ENCODE measurements at places on chromosomes 6 and 20. TPM values are rescaled to one million over a fixed set of nuclear protein-coding genes. Genes with fewer than 3 reads are reported as not detected.

The FOXQ1 gene
- total RNA-seq, result not detected

The DSTN gene
- total RNA-seq, result 221 TPM

The CBFA2T2 gene
- 3.3 TPM for total RNA-seq

The CRIP3 gene
- total RNA-seq, result not detected

The CEP57L1 gene
- 21.9 TPM for total RNA-seq

The GINS1 gene
- total RNA-seq, result 6.6 TPM

The LY6G6C gene
- total RNA-seq, result not detected

The SRC gene
- total RNA-seq, result 6.7 TPM

The HAO1 gene
- total RNA-seq, result not detected

The POLR1C gene
- 72.6 TPM for total RNA-seq

The SPINT3 gene
- not detected for total RNA-seq

The LY6G5B gene
- 2.2 TPM for total RNA-seq

The SLC26A8 gene
- total RNA-seq, result not detected

The TRPC4AP gene
- total RNA-seq, result 39.4 TPM

The SMOC2 gene
- total RNA-seq, result not detected

The SLC24A3 gene
- total RNA-seq, result not detected

The WFDC2 gene
- total RNA-seq, result not detected

The XKR7 gene
- total RNA-seq, result not detected

The PPP1R18 gene
- 31.9 TPM for total RNA-seq

The OR2J3 gene
- not detected for total RNA-seq

The SEL1L2 gene
- total RNA-seq, result not detected

The NKX2-4 gene
- not detected for total RNA-seq

The TFAP2B gene
- total RNA-seq, result not detected

The PRR18 gene
- not detected for total RNA-seq

The PPIL6 gene
- total RNA-seq, result 0.18 TPM

The FAM209B gene
- not detected for total RNA-seq

The GPLD1 gene
- 0.28 TPM for total RNA-seq

The GUCA1A gene
- total RNA-seq, result under 0.01 TPM

The TUBB1 gene
- total RNA-seq, result not detected

The TOX2 gene
- 1.1 TPM for total RNA-seq

The PHF3 gene
- 46.9 TPM for total RNA-seq

The EYA4 gene
- 11.9 TPM for total RNA-seq

The SNX5 gene
- total RNA-seq, result 85.0 TPM

The NR2E1 gene
- not detected for total RNA-seq

The MLIP gene
- total RNA-seq, result not detected

The ANKRD66 gene
- total RNA-seq, result not detected

The OR12D3 gene
- total RNA-seq, result not detected

The ACSS1 gene
- 0.56 TPM for total RNA-seq

The ENPP5 gene
- total RNA-seq, result under 0.01 TPM

The ABHD16B gene
- total RNA-seq, result not detected

The C6orf58 gene
- not detected for total RNA-seq

The CLIC5 gene
- not detected for total RNA-seq
